Stimulated activated CD4-positive, alpha-beta T cell treated with anti-CD3 and anti-CD28 coated beads, TNF-alpha, amount 100 ng/mL, for 1 hour (primary cell): ENCODE measurements at places on chromosomes 3 and 15.
A peak's percentile ranks its signal among the peaks of the same experiment; 100 is the strongest.

GRCh38 chr3:67075295-67075694 is 77.2 kb downstream of the KBTBD8 start:
- no peak for DNase-seq

- no peak for DNase-seq
Measured at GRCh38 chr3:111764645-111765091, 94.4 kb upstream of the PHLDB2 start.

- no peak for DNase-seq
Measured at GRCh38 chr3:69239063-69239462, 116.7 kb upstream of the LMOD3 start.

- DNase-seq: no peak
Measured at GRCh38 chr3:134576426-134576825, 74.4 kb downstream of the KY start.

DNA sequence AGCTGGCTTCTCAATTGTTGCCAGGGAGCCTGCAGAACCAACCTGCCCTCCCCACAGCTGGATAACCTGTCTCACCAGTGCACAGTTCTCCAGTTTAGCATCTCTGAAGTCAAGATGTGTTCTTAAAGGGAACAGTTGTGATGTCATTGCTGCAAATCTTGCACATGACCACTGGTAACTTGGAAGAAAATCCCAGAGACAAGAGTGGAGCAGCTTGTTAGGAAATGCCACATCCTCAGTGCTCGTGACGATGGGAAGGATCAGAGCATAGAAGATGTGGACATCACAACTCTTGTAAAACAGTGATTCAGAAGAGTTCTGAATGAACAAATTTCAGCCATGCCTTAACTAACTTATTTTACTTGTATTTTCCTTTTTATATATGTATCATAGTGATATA is 36.1 kb upstream of the LIMD1 start:
- no peak for DNase-seq

DNA sequence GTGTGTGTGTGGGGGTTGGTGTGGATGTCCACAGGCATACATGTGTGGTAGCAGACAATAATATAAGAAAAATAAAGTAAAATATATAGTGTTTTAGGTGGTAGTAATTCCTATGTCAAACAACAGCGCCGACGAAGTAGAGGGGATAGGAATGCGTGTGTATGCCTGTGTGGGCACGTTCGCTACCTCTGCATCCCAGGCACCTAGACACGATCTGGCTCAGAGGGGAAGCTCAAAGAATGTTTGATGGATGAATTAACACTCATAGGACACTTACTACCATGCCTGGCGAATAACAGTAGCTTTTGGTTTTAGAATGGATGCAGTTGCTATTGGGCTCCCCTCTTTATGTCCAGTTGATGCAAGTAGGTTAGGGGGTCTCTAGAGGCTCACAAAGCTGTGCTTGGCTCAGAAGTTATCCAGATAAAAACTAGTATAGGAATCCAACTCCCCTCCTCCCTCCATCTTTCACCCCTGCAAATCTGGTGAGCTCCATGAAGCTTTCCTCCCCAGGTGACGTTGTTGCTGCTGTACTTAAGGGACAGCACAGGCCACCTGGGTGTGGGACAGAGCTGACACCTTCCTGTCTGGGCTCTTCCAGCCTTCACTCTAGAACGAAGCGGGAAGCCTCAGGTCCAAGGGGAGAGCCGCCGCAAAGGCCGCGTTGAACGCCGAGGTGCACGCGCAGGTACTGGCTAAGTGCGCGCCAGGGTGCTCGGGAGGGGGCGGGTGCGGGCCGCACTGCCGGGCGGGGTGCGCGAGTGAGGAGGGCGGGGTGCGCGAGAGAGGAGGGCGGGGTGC is 192.6 kb upstream of the LYSMD4 start:
- DNase-seq: peak; percentile 59

- DNase-seq: no peak
Measured at GRCh38 chr15:100332231-100332630, 9.5 kb downstream of the ADAMTS17 start.

GRCh38 chr15:49830391-49830790 is 209.5 kb downstream of the DTWD1 start:
- no peak for DNase-seq

DNA sequence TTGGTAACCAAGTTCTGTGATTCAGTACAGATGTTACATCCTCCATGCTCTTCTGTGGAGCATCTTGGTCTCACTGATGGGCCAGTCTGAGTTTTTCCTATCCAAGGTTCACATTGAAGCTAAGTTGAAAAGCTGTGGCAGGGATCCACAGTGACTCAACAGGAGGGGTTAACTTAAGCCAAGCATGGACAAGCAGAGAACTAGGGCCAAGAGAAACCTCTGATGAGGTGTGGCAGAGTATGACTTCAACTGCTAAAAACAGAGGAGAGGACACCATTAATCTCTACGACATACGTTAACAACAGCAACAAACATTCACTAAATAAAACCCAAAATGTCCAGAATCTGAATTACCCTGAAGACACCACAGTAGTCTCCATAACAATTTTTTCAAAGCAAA is 268.1 kb upstream of the UBE2E2 start:
- no peak for DNase-seq
